ENCODE measurements at places on chromosomes 2 and 18.

DNA sequence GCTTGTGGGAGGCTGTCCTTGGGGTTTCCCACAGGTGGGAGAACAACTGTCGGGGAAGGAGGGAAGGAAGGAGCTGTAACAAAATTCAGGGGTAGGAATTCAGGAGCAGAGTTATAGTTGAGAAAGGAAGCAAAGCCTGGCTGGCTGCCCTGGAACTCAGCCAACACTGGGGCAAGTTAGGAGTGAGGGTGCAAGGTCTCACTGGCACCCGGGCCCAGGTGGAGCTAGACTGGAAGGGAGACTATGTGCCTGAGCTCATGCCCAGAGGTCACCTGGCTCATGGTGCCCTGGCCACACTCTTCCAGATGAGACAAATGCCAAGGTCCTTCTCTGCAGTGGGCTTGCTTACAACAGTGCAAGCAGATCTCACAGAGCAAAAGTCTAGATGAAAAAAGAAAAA, 75.6 kb upstream of the ARHGAP28 start:
- DNase-seq: no peak

- DNase-seq: no peak
Observed at GRCh38 chr2:70431716-70432347, 121.8 kb downstream of the TGFA start.

DNA sequence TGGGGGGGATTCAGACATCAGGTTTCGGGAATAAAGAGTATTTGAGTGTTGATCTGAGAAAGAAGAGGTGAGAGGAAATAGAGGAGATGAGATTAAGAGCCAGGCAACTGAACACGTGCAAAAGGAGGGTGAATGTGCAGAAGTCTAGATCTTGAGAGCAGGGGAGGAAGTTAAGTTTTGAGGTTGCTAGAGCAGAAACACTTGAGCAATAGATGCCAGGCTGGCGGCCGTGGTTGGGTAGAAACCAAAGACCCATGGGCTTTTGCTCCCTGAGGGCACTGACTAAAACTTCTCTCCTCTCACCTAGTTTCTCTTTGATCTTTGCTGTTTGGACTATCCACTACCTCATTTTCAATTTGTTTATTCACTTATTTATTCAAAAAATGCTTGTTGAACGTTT, 116.0 kb downstream of the CDC42EP3 start:
- no peak for DNase-seq

DNA sequence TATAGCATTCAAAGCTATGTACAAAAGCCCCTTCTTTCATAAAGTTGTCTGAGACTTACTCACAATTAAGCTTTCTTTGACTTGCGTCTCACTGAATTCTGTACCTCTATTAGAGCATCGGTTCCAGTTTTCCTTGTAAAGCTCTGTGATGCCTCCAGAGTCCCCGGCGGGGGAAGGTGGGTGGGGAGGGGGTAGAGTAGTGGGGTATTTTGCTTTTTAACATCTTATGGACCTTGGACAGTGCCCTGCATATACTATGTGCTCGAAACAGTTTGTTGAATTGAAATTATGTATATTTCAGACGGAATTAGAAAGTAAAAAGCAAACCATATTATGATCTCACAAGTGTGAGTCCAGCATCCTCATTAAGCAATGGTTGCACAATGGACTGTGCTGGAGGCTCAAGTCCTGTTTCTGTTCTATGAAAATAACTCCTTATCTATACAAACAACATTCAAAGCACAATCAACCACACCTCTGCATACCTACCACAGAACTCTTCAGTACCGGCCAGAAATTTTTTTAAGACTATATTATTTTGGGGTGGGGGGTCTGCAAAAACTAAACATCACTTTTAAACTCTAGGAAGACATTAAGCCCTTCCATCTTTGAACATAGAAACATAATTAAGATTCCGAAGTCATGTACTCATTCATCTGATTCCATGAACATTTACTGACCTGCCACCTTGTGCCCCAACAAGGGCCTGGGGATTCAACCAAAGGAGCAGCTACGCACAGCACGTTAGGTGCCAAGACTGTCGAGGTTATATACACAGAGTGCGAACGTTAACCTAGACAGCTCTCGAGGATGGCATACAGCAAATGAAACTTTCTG, 908 bp downstream of the STAT1 start:
- DNase-seq: no peak

DNA sequence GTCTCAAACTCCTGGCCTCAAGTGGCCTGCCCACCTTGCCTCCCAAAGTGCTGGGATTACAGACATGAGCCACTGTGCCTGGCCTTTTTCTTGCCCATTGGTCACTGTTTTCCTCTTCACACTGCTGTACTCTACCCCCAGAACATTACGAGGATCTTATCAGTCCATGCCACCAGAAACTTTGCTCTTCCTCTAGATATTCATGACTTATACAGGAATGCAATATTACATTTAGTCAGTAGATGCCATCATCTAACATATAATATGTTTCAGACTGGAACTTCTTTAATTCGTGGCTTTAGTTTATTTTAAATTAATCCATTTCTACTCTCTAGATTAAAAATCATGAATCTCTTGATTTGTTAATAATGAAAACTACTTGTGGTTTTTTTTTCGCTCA, 135.5 kb downstream of the COMMD1 start:
- DNase-seq: no peak

GRCh38 chr2:48006094-48006493, 99.8 kb upstream of the FBXO11 start:
- no peak for DNase-seq

- DNase-seq: no peak
Observed at GRCh38 chr18:39414009-39414700, 1848.6 kb upstream of the CELF4 start.

- no peak for DNase-seq
Observed at GRCh38 chr18:77376043-77376732, 126.5 kb downstream of the GALR1 start.

DNA sequence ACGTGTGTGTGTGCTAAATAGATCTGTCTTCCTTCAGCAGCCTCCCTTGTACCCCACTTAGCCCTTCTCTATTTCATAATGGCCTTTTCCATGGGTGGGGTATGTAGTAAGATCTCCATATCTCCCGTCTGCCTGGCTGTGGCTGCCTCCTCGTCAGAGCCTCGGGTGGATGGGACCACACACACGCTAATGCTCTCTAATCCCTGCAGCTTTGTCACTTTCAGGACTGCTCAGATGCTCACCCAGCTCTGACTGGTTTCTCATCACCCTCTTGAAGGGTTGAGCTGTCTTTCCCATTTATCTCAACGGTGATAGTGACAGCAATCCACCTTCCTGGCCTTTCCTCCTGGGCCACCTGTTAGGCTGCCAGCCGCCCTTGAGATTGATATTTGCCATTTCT, 95.3 kb downstream of the DCC start:
- DNase-seq: no peak

DNA sequence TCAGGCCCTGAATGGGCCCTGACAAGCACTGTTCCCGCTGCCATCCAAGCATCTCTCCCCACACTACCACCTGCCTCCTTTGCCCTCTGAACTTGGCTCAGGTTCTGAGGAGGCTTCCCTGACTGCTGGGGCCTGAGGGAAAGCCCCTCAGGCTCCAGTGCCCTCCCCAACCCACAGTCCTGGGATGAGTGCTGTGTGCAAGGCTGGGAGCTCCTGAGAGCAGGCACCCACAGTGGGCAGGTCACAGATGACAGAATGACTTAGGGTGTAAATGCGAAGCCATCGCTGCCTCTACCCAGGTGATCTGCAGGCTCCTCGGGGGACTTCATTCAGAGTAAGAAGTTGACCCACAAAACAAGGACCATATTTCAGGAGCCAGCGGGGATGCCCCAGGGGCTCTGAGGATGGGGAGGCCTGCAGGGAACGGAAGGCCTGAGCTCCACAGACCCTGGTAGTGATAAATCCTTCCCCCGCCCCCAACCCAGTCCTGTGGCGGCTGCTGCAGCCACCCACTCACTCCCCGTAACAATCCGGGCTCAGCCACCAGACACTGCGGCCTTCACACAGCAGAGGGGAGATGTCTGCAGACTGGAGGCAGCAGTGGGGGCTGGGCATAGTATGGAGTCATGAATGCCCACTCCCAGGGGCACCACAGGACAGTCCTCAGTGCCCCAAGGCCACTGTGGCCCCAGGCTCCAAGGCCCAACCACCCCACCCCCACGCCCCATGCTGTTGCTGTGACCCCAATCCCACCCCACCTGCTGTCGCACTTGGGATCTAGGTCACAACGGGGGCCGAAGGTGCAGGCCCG, 8.9 kb downstream of the BIN1 start:
- DNase-seq: no peak

- no peak for DNase-seq
Observed at GRCh38 chr2:47935071-47935470, 28.8 kb upstream of the FBXO11 start.

GRCh38 chr2:179272406-179273192, 8.0 kb upstream of the SESTD1 start:
- no peak for DNase-seq

- DNase-seq: no peak
Observed at GRCh38 chr2:206805887-206806607, 40.6 kb downstream of the FASTKD2 start.

DNA sequence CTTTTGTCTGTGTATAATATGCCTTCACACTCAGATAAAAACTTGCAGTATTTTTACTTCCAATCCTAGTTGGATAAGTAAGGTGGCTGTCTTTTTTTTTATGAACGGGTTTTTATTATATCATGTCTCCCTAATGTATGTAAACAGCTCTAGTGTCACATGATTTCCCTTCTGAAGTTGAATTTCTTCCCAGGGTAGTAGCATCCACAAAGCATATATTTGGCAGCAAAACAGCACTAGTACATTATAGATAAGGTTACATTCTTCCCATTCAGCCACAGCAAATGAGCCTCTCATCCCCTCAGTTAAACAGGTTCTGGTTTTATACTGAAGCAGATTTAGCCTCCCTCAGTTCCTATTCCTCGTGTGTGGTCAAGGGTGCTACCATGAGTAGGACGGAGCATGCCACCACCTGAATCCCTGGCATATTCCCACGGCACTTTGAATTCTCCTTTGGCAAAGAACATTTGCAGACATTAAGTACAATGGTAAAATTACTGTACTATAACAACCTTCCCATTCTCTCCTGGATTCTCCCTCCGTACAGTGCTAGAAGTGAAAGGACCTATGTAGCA, 15.4 kb upstream of the DTNA start:
- DNase-seq: no peak

GRCh38 chr2:223641082-223641481, 38.9 kb upstream of the SCG2 start:
- DNase-seq: no peak

- DNase-seq: no peak
Observed at GRCh38 chr2:2455151-2455550, 124.1 kb upstream of the MYT1L start.

DNA sequence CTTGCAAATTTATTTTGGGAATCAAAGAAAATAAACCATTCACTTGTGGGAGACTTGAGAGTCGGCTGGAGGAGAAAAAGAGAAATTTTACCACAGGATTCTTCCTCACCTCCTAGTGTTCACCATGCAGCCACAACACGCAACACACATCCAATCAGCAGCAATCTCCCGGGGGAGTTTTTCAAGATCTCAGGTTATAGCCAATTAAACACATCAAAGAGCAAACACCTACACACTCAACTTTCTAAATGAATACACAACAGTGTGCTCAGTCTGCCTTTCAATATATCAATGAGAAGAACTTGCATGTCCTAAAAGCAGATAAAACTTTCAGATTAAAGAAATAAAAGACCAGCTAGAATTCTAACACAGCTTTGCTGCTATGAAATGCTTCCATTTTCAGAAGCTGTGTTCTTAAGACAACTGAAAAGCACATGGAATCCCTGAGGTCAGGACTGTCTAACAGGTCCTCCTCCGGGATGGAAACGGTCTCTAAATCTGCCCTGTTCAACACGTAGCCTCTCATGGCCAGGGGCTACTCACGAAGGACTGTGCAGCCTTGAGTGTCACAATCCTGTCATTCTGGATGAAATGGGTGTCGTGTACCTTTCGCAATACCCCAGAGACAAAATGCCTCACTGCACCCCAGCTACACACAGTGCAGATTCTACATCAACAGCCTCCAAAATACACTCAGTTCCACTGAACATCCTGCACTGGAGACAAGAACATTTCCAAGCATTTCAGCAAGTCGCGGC, 84.2 kb downstream of the ZNF516 start:
- DNase-seq: no peak

GRCh38 chr2:238247841-238248453, 8.1 kb upstream of the HES6 start:
- no peak for DNase-seq

- DNase-seq: no peak
Observed at GRCh38 chr18:9065864-9066263, 36.6 kb upstream of the NDUFV2 start.

DNA sequence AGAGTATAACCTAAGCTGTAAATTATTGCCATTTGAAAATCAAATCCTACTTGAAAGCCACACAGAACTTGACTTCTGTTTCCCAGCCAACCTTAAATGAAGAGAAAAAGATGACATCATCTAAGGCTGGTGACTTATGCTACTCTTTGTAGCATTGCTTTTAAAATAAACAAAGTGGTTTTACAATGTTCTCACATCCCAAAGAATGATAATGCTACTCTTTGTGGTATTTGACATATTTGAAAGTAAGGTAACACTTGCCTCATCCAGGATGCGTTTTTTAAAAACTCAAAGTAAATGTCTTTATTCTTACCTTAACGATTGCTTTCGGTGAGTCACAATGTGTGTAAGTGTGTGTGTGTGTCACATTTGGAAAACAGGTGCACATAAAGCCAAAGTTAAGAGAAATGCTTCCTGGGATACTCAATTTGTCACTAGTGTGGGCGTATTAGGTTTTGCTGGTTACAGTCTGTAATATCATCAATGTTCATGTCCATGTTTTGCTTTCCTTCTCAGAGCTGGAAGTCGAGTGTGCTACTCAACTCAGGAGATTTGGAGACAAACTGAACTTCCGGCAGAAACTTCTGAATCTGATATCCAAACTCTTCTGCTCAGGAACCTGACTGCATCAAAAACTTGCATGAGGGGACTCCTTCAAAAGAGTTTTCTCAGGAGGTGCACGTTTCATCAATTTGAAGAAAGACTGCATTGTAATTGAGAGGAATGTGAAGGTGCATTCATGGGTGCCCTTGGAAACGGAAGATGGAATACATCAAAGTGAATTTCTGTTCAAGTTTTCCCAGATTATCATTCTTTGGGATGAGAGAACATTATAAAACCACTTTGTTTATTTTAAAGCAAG, 2.6 kb downstream of the PMAIP1 start:
- DNase-seq: no peak

- DNase-seq: no peak
Observed at GRCh38 chr2:223306371-223306770, 254.4 kb downstream of the KCNE4 start.

- DNase-seq: no peak
Observed at GRCh38 chr2:142707318-142707717, 170.1 kb upstream of the KYNU start.

- DNase-seq: no peak
Observed at GRCh38 chr2:73963385-73964120, 21.2 kb upstream of the TET3 start.

Measured in activated naive CD4-positive, alpha-beta T cell (primary cell).